ENCODE measurements at places on chromosomes 16 and 17.

GRCh38 chr17:20026960-20027359, 17.8 kb downstream of the SPECC1 start:
- DNase-seq, result no peak

DNA sequence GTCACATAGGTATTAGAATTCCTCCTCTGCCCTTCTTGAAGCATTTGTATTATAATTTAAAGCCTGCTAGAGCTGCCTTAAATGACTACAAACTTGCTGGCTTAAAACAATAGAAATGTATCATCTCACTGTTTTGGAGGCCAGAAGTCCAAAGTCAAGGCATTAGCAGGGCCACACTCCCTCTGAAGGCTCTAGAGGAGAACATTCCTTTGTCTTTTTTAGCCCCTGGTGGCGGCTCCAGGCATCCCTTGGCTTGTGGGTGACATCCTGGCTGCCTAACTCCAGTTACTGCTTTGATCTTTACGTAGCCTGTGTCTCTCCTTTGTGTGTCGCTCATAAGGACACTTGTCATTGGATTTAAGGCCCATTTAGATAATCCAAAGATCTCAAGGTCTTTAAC, 186.6 kb upstream of the SALL1 start:
- no peak for DNase-seq

DNA sequence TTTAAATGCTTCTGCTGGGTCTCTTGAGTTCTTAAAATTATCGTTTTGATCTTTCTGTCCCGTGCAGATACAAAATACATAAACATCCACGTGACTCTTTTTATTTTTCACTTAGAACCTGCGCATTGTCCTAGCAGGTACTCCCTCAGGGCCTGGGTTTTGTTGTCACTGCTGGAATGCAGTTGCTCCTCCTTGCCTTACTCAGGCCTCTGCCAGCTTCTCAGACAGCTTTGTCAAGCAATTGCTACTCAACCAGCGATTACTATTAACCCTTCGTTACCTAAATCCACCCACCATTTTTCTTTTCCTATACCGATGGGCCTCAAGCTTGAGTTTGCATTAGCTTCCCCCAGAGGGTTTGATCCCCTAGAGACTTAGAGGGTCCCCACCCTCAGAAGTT, 405.9 kb upstream of the RBFOX1 start:
- DNase-seq, result no peak

GRCh38 chr16:87848676-87849345, 20.5 kb downstream of the SLC7A5 start:
- no peak for DNase-seq
